ENCODE measurements at places on chromosomes 4 and X.

GRCh38 chr4:184617600-184618196 is 31.5 kb downstream of the CASP3 start:
- peak; percentile 56 for DNase-seq

GRCh38 chrX:23246001-23246400 is 88.6 kb upstream of the PTCHD1 start:
- DNase-seq, result no peak

- no peak for DNase-seq
These were observed 5.2 kb downstream of the LDB2 start for GRCh38 chr4:16893141-16893651.

DNA sequence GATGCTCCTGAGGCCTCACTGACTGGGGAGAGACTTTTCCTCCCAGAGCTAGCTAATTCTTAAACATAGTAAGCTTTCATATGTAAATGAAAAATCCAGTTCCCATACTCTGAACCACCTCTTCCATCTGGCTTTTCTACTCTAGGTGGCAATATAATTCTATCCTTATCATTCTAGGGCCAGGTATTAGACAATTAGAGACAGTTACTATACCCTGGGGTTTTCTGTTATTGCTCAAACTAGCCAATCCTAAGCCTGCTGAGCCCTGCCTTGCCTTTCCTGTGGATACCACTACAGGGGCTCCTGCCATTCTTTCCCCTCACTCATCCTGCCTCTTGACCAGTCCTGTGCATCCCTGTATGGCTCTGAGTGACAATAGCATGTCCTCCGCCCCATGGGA is 552.0 kb downstream of the STIM2 start:
- no peak for DNase-seq

- DNase-seq, result peak; percentile 83
These were observed 59.1 kb downstream of the SCD5 start for GRCh38 chr4:82739287-82740190.

- no peak for DNase-seq
These were observed 686.0 kb downstream of the PDHA2 start for GRCh38 chr4:96525898-96526297.

GRCh38 chr4:52266537-52267137 is 215.5 kb downstream of the SPATA18 start:
- DNase-seq, result peak; percentile 18

DNA sequence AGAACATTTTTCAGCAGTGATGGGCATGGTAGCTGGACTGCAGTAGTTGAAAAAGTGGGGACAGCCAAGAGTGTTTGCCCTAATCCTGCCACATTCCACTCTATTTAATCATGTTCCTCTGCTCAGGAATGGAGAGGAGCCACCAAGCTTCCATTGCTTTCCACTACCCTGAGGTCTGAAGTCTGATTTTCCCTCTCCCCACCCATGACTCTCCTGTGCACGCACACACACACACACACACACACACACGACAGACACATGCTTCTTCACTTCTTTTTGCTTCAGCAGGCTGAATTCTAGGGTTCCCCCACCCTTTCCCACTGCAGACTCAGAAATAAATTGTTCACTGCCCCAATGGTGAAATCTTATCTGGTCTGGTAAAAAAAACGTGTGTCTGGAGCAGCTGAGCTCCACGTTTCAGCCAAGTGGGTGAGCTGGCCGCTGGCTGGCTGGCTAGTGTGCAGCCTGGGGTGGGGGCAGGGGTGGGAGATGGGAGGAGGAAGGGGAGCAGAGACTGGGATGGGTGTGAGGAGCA is 142.7 kb upstream of the NALF2 start:
- no peak for DNase-seq

- DNase-seq, result no peak
These were observed 278.6 kb upstream of the DIPK2B start for GRCh38 chrX:45479196-45479834.

Data from stomach (tissue), 19 donors.